ENCODE measurements at places on chromosomes 5 and 9.

GRCh38 chr9:38680837-38681445, 39.0 kb downstream of the FAM240B start:
- DNase-seq, result no peak

DNA sequence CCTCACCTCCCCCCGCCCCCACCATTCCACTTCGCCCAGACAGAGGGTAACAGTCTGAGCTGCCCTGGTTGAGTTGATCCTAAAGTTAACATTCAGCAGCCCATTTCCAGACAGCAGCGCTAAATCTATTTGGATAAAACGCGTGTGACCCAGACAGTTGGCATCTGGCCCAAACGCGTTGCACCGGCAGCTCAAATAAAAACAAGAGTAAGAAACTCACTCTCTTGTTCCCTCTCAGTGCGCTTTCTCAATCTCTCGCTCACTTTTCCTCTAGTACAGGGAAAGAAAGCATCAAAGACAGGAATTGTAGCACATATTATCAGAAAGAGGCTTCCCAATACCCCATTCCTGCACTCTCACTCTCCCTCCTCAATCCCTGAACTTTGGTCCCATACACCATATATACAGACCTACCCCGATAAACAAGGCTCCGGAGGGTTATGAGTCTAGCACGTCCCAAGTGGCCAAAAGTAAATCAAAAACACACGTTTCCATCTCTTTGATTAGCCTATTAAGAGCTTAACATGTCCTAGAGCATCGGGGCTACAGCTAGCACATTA, 1.3 kb downstream of the ADAMTS6 start:
- DNase-seq, result peak; percentile 19

DNA sequence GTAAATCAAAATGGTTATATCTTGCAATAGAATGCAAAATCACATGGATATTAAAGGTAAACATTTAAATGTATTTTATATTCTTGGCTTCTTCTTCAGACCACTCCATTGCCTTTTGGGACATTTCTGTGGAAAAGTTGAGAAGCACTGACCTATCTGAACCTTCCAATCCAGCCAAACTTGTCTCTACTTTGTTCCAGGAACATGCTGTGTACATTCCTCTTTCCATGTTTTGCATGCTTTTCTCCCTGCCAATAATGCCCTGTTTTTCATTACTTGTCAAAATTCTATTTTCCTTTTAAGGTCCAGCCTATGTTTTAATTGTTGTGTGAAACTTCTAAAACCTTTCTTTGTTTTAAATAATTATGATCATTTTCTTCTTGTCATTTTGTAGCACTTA, 28.3 kb downstream of the JAK2 start:
- no peak for DNase-seq

DNA sequence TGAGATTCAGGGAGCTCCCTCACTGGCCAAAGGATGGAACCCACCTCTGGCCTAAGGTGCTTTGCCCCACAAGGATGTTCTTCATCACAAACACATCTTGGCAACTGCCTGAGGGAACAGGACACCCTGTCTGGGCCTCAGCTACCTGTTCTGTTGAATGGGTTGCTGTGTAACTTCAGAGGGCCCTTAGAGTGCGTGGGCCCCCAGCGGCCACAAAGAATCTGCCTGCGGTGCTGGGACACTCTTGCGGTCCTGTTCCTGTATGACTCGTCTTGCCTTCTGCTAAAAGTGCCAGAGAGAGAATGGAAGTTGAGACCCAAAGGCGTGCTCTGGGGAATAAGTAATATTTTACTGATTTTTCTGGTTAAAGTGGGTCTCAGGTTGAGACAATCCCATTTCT, 14.1 kb upstream of the RPL26L1 start:
- DNase-seq, result no peak

DNA sequence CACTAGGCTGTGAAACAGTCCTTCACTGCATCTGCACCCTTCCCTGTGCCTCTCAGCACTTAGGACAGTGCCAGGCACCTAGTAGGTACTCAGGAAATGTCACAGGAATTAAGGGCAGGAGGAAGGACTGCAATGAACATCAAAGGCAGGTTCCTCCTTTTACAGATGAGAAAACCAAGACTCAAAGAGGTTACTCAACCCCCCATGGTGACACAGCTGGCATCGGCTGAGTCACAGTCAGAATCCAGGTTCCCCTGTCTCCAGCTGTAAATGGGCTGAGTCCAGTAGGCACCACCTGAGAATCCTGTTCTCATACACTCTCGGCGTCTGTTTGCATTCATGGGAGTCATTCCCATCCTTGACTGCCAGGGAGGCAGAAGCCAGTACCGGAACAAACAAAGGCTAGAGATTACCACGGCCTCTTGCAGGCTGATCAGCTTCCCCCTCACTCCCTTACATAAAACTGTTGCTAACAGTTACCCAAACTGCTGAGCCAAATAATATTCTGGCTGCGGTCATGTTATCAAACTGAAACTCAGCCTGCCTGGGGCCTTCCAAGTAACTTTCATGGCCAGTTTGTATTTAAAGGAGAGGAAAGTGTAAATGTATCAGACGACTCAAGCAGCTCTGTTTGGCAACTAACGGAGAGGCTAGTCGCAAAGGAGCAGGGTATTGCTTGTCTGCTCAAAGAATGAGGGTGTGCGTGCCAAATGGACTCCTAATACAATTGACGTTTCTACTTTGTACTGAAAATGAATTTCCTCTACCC, 201.7 kb downstream of the PAPPA start:
- no peak for DNase-seq

DNA sequence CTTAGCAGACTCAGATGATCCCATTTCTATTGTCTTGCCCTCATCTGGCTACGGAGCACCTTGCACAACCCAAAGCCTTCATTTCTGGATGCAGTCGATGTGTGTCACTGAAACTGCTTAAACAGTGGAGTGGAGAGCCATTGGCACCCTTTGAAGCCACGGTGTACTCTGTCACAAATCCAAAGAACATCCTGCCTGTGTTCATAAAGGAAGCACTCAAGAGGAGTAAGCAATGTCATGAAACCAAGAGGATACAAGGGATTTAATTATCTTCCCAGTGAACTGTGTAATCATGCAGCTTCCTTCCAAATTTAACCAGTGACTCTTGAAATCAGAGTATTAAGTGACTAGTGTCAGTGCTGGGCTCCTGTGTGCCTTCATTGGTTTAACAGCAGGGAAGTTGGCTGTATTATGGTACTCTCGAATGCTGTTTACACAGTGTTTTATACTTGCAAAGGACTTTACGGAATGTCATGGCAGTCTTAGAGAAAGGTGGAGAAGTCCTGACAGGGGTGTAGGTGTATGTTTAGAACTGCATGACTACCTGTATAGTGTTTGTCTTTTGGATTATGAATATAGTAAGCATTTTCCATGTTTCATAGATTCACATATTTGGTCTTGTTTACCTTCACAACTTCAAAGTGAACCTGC, 41.9 kb downstream of the CD180 start:
- no peak for DNase-seq

DNA sequence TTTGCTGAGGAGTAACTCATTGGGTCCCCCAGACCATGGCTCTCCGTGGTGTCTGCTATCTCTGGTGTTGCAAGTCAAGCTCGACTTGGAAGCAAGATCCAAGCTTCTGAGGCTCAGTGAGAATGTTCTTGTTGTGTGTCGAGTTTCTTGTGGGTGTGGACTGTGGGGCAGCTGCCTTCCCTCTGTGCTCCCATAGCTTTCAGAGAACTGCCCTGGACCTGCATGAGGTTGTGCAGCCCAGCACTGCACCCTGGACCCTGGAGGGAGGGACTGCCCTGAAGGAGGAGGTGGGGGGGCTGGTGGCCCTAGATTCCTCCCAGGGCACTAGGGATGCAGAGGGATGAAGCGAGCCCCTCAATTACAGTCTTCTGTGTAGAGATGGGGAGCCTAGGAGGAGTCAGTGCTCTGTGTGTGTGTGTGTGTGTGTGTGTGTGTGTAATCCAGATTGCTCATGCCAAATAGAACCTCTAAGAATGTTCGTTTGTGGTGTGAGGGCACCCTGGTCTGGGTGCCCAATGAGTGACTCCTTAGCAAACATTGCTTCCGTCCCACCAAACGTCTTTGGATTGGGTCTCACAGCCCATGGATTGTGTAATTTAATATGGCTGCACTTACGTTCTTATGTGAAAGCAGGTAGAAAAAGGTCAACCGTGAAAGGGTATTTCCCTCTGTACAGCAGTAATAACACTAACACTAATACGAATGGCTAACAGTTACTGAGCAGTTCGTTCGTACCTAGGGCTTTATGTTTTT, 143.3 kb upstream of the LMX1B start:
- DNase-seq, result no peak

Measured in stimulated activated CD4-positive, alpha-beta T cell treated with anti-CD3 and anti-CD28 coated beads, Interleukin-4, amount 100 ng/mL, for 1 hour (primary cell).